Activated T-cell treated with anti-CD3 and anti-CD28 coated beads, Interleukin-2, amount 50 U/mL, for 24 hours (primary cell): ENCODE measurements at places on chromosomes 7 and 10.

- no peak overlapping the region for H3K27ac ChIP-seq
- H3K4me1 ChIP-seq, result no peaks in the 10 kb centered on the region
- H3K4me3 ChIP-seq, result no peak overlapping the region
- no peaks in the 10 kb centered on the region for H3K36me3 ChIP-seq
- no peaks in the 10 kb centered on the region for H3K27me3 ChIP-seq
Measured at GRCh38 chr10:31041011-31041410, 9.3 kb upstream of the ZNF438 start.

GRCh38 chr10:74988832-74989561 is 122.5 kb upstream of the SAMD8 start:
- H3K4me1 ChIP-seq, result peaks cover 17% of the 10 kb centered on the region
- no peaks in the 10 kb centered on the region for H3K27me3 ChIP-seq
- peaks cover 65% of the 10 kb centered on the region for H3K36me3 ChIP-seq
- no peak overlapping the region for H3K4me3 ChIP-seq
- no peak overlapping the region for H3K27ac ChIP-seq

DNA sequence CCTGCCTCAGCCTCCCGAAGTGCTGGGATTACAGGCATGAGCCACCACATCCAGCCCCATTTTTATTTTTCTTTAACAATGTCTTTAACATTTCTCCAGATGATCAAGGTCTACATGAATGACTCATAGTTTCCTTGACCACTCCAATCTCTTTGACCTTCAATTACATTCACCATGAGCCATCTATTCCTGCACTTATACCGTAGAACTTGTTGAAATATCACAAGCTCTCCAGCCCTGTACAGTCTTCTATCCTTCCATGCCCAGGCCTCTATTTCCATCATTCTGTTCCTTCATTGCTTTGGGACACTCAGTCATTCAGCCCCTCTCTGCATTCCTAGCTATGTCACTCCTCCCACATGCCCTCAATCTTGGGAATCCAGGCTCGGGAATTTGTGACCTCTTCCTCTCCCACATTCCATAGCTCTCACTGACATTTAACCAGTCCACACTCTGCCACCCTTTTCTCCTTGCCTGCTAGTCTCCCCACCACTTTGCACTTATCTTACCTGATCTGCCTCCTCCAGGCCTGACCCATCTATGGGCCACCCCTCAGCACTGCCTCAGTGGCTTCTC is 151.8 kb upstream of the STK17A start:
- no peak overlapping the region for H3K4me3 ChIP-seq
- H3K27me3 ChIP-seq, result no peaks in the 10 kb centered on the region
- no peak for DNase-seq
- no peak overlapping the region for H3K27ac ChIP-seq
- H3K4me1 ChIP-seq, result peaks cover 5% of the 10 kb centered on the region
- no peaks in the 10 kb centered on the region for H3K36me3 ChIP-seq

GRCh38 chr10:111082102-111082975 is 5.5 kb downstream of the ADRA2A start:
- no peaks in the 10 kb centered on the region for H3K36me3 ChIP-seq
- no peak overlapping the region for H3K4me3 ChIP-seq
- H3K4me1 ChIP-seq, result peaks cover 8% of the 10 kb centered on the region
- peaks cover 31% of the 10 kb centered on the region for H3K27me3 ChIP-seq
- no peak for DNase-seq

- no peaks in the 10 kb centered on the region for H3K36me3 ChIP-seq
- H3K4me3 ChIP-seq, result no peak overlapping the region
- no peak overlapping the region for H3K27ac ChIP-seq
- H3K27me3 ChIP-seq, result no peaks in the 10 kb centered on the region
- H3K4me1 ChIP-seq, result no peaks in the 10 kb centered on the region
Measured at GRCh38 chr7:410395-410910, 109.2 kb downstream of the PDGFA start.

DNA sequence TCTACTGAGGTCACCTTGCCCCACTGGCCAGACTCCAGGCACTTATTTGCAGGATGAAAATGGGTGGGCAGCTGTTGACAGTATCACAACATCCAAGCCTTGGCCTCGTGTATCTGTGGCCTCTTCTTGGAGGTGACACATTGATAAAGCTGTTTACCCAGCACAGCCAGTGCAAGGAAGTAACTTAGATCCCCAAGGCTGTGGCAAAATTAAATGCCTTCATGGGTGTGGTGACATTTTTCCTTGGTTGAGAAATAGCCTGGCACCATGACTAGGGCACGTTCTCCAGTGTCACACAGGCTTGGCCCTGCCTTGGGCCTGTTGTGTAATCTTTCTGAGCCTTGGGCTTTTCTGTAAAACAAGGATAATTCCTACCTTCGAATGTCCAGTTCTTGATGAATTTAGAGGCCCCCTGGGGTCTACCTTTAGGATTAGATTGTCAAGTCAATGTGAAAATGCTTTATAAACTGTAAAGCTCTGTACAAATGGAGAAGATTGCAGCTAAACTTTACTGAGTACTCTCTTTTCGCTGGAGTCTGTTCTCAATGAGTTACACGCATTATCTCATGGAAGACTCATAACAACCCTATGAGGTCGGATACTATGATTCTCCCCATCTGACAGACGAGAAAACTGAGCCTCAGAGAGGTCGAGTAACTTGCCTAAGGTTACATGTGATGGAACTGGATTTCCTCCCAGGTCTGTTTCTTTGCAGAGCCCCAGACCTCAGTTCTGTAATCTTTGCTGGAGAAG is 46.7 kb upstream of the LOXL4 start:
- DNase-seq, result no peak
- no peak overlapping the region for H3K27ac ChIP-seq
- H3K27me3 ChIP-seq, result peaks cover 14% of the 10 kb centered on the region
- H3K4me1 ChIP-seq, result no peaks in the 10 kb centered on the region

DNA sequence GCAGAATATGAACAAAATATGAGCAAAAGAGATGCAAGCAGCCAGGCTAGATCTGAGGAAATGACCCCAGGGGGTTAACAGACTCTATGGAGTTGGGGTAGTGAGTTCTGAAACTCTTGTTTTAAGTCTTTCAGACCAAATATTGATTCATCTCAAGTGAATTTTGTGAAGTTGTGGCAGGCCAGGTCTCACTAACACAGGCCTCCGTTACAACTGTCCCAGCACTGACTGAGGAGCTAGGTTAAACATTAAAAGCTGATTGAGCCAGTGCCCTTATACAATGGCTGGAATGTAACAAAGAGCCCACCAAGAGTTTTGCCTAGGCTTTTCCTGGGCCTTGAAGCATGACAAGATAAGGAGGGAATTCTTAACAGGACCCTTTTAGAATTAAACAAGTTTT is 192.3 kb upstream of the STK17A start:
- H3K4me3 ChIP-seq, result no peak overlapping the region
- no peaks in the 10 kb centered on the region for H3K36me3 ChIP-seq
- H3K27ac ChIP-seq, result no peak overlapping the region

DNA sequence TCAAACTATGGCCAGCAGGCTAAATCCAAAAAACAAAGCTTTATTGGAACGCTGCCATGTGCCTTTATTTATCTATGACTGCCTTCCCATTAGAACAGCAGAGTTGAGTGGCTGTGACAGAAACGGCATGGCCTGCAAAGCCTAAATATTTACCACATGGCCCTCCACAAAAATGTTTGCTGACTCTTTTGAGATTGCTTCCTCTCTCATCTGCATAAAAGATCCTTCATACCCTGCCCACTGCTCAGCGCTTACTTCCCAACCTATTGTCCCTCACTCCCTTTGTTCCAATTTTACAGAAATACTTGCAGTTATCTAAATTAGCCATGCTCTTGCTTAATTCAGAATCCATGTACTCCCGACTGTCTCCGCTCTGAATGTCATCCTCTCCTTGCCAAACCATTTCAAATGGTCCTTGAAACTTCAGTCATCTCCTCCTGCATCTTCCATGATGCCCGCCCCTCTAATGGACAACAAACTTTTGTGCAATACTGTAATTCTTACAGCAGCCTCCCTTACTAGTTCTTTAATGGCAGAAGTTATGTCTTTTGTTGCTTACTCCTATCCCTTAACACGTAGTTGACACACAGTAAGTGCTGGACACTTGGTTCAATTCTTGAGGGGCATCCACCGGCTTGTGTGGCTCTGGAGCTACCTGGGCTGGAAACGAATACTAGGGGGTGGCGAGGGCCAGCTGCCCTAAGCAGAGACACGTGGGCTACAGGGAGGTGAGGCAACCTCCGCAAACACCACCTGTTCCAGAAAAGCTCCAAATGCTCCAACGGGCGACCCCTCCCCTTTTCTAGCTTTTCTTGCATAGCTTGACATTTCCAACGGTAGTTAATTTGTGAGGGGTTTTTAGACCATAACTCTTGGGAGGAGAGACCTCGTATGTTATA is 832 bp downstream of the XRCC2 start:
- peaks cover 14% of the 10 kb centered on the region for H3K4me1 ChIP-seq
- peaks cover 38% of the 10 kb centered on the region for H3K36me3 ChIP-seq
- H3K27ac ChIP-seq, result peak overlapping the region; percentile 99
- H3K4me3 ChIP-seq, result peak overlapping the region; percentile 97

DNA sequence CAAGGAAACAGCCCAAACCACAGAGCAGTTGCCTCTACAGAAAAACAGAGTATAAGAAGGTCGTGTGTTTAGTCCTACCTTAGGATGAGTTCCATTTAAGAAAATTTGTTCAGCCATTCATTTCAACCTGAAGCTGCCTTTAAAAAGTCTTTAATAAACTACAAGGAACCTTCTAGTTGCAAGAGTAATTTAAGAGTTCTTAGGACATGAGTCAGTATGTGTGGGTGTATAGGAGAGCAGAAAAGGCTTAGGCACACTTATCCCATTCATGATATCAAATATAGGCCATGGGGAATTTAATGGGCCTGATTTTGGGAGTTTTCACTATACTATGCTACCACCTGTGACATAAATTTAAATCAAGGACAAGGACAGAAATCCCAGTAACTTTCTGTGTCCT is 496.8 kb downstream of the TFEC start:
- no peak overlapping the region for H3K4me3 ChIP-seq
- H3K36me3 ChIP-seq, result no peaks in the 10 kb centered on the region
- no peaks in the 10 kb centered on the region for H3K4me1 ChIP-seq
- no peak for DNase-seq
- peaks cover 7% of the 10 kb centered on the region for H3K27me3 ChIP-seq

DNA sequence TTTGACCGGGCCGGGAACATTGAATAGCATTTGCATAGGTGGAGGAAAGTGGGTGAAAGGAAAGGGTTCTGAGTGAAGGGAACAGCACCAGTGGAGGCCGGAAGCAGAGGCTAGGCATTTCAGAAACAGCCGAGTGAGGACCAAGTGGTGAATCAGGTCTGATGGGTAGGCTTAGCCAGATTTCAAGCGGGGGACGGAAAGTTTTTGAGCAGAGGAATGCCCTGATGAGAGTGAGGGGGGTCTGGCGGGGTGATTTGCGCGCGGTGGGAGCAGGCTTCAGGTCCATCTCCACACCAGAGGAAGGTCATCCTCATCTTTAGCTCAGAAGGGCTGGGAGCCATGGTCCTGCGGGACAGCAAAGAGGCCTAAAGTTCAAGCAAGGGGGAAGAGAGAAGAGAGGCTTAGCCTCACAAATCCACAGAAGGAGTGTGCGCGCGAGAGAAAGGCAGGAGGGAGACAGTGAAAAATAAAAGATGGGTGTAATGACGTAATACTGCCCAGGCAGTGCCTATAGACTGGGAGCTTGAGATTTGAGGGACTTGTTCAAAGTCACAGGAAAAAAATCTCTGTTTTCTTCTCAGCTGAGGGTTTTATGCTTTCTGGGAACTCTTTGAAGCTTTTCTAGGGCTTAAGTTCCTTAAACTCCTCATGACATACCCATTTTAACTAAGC is 1.0 kb upstream of the DENND2A start:
- no peak for DNase-seq
- H3K27me3 ChIP-seq, result peaks cover 76% of the 10 kb centered on the region
- H3K27ac ChIP-seq, result no peak overlapping the region
- no peaks in the 10 kb centered on the region for H3K36me3 ChIP-seq
- H3K4me1 ChIP-seq, result peaks cover 18% of the 10 kb centered on the region

DNA sequence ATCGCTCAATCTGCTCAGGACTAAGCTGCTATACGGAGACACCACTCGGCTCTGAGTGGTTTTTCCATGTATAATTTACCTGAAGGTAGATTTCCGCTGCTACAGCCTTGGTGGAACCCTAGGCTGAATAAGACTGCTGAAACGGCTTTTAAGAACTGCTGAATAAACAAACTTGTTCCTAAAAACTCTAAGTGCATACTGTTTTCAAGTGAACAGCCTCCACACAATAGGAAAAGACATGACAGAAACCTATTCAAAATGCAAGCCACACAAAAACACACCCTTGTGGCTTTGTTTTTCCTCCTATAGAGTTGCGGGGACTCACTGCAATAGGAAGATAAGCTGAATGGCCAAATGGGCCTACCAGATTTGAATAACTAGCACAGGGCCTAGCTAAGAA is 117.2 kb downstream of the UBE2H start:
- peaks cover 13% of the 10 kb centered on the region for H3K36me3 ChIP-seq
- H3K27ac ChIP-seq, result no peak overlapping the region
- no peak overlapping the region for H3K4me3 ChIP-seq

GRCh38 chr7:81256991-81257390 is 338.1 kb upstream of the SEMA3C start:
- H3K4me1 ChIP-seq, result no peaks in the 10 kb centered on the region
- no peak overlapping the region for H3K4me3 ChIP-seq
- H3K27me3 ChIP-seq, result no peaks in the 10 kb centered on the region
- no peaks in the 10 kb centered on the region for H3K36me3 ChIP-seq

GRCh38 chr7:149686011-149686410 is 87.4 kb downstream of the ZNF467 start:
- H3K27me3 ChIP-seq, result peaks cover 53% of the 10 kb centered on the region
- DNase-seq, result no peak
- no peak overlapping the region for H3K27ac ChIP-seq
- no peaks in the 10 kb centered on the region for H3K36me3 ChIP-seq

- no peak overlapping the region for H3K27ac ChIP-seq
- peaks cover 65% of the 10 kb centered on the region for H3K4me1 ChIP-seq
- no peak for DNase-seq
Measured at GRCh38 chr10:110744782-110745181, 100.6 kb downstream of the RBM20 start.

DNA sequence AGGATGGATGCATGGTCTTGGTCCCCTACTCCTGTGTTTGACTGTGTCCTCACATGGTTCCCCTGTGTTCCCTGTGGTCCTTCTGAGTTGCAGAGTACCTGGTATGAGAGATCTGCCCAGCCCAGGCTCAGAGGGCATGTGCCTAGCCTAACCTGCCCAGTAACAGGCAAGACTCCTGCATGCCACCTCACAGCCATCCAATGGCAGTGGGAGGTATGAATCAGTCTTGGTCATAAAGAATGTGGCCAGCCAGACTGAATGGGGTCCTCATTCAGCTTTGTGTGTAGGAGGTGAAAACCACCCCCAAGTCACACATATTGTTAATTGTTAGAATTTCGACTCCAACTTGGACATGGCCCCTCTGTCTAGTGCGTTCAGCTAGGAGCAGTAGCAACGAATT is 17.2 kb upstream of the GPR158 start:
- no peaks in the 10 kb centered on the region for H3K36me3 ChIP-seq
- no peaks in the 10 kb centered on the region for H3K4me1 ChIP-seq
- DNase-seq, result no peak
